ENCODE measurements at places on chromosomes 2 and 18.

DNA sequence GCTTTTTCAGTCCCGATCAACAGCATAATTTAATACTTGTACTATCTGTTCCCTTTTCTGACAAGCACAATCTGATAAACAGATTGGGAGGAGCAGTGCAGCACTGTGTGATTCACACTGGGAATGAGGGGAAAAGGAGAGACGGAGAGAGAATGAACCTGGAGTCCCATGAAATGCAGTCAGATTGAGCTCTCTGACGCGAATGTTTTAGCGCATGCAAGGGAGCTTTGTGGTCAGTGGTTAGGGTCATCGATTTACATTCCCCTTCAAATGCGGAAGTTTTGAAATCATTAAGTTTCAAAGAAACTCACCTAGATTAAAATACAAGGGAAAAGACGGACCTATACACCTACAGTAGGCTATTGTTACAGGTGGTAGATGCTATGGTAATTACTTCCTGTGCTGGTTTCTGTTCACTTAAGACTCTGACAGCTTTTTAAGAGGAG, 99.6 kb downstream of the KCTD1 start:
- DNase-seq, result no peak

DNA sequence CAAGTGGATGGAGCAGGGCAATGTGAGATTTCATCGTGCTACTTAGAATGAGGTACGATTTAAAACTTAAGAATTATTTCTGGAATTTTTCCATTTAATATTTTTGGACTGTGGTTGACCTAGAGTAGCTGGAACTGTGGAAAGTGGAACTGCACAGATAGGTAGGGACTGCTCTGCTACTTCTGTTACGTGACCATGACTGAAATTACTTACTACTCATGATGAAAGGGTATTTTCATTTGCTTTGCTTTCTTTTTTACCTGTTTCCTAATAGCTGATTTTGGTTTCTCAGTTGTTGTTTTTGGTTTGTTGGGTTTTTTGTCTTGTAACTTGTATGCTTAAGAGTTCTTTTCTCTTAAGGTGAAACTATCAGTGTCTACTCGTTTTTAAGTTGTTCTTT, 11.4 kb downstream of the UBE2E3 start:
- no peak for DNase-seq

- DNase-seq, result no peak
These were observed 262.3 kb downstream of the NRXN1 start for GRCh38 chr2:50769406-50770181.

- DNase-seq, result no peak
These were observed 50.8 kb downstream of the EDAR start for GRCh38 chr2:108938077-108938710.

DNA sequence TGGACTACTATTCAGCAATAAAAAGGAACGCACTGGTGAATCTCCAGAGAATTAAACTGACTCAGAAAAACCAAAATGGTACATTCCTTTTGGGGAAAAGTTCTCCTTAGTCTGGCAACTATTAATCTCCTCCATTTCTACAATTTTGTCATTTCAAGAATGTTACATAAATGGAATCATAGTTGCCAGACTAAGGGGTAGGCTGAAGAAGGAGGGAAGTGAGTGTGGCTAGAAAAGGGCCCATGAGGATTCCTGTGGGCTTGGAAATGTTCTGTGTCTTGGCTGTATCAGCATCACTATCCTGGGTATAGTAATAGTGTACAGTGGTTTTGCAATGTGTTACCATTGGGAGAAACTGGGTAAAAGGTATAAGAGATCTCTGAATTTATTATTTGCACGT, 72.4 kb downstream of the ZAP70 start:
- DNase-seq, result no peak

DNA sequence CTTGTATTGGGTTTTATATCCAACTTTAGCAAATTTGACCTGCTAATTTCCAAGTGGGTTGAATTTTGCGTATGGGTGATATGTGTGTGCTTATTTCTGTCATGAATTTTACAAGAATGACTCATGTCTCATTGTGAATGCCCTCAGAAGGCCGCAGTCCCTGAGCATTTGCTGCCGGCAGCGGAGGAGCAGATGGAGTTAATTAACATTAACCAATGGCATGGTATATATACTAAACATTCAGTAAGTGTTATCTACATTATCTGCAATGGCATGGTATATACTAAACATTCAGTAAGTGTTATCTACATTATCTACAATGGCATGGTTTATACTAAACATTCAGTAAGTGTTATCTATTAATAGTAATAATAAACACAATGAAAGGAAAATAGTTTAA, 90.1 kb downstream of the DOK6 start:
- no peak for DNase-seq

DNA sequence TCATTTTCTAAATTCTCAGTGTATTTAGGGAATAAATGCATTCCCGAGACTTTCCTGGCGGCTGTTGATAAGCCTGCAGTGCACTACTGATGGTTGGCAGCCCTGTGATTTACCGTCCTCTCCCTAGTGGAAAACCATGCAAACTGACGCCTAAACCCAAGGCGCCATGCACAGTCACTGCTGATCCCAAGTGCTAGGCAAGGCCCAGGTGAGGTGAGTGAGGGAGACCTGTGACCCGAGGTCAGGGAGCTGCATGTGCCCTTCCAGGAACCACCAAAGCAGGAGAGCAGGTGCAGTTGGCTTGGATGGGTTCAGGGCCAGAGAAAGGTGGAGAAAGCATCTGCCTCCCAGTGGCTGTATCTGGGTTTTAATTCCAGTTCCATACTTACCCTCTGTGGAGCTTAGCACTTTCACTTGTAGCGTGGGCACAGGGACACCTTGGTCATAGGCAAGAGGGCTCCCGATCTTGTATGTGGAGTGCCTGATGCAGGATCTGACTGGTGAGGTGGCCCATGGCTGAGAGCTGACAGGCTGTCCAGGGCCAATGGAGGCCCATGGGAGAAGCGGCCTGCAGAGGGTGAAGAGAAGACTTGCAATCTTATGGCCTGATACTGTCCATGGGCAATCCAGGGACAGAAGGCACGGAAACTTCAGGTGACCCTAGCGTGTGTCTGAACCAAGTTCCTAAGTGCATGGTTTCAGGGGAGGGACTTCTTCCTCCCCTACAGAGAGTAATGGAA, 131.3 kb downstream of the SH3RF3 start:
- DNase-seq, result no peak

DNA sequence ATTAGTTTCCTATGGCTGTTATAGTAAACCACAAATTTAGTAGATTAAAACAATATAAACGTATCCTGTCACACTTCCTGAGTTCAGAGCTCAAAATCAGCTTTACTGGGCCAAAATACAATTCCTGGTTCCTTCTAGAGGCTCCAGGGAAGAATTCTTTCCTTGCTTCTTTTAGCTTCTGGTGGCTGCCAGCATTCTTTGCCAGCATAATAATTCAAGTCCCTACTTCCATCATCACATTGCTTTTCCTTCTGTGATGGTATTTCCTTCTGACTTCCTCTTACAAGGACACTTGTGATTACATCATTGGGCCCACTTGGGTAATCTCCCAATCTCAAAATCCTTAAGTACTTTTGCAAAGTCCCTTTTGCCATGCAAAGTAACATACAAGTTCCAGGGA, 40.6 kb downstream of the MOB4 start:
- peak; percentile 61 for DNase-seq

DNA sequence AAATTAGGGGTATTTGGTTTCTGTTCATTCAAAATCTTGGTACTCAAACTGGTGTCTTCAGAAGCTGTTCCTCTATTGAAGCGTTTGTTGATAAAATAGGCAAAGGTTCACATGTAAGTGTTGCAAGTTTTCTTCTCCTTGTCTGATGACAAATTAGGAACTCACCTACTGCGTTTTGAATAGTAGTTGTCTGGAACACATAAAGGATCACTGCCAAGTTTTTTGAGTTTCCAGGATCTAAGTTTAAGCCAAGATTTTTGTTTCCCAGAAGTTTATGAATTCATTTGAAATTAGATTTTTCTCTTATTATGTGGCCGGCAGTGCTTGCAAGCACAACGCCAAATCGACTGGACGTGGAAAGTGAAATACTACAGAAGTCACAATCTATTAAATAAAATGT, 85.4 kb downstream of the ARHGEF33 start:
- DNase-seq, result no peak

DNA sequence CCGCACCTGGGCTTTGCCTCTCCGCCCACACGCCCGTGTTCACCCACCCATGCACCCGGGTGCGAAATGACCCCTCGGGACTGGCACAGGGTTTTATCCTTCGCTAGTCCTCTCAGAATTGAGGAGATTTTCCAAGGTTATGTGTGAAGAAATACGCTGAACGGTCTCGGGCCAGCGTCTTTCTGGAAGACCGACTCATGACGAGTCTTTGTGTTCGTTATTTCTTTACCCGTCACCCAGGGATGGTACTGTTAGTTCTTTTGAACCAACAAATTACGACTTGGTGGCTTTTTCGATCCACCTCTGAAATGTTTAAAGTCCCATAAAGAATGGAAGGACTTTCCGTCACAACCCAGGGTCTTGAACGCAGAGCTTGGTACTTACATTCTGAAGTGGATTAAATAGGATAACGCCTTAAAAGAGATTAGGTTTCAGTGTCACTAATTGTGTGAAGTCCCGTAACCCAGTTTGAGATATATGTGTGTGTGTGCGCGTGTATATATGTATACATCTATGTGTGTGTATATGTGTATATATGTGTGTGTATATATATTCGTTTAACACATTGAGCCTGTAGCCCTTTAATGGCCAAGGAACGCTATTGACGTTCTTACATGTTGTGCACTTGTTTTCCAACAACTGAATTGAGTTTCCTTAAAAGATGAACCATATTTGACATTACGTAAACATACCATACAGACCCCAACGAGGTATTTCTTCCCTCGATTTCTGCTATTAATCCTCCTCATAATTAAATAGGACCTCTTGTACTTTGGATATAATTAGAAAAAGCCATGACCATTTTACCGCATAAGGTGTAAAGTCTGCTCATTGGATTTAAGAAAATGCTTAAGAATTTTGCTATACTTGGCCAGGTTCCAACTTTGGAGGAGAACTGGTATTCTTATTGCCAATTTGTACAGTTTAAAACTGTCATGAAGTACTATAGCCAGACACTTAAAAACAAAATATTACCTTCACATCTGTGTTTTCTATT, 889 bp downstream of the ZC3H15 start:
- no peak for DNase-seq

DNA sequence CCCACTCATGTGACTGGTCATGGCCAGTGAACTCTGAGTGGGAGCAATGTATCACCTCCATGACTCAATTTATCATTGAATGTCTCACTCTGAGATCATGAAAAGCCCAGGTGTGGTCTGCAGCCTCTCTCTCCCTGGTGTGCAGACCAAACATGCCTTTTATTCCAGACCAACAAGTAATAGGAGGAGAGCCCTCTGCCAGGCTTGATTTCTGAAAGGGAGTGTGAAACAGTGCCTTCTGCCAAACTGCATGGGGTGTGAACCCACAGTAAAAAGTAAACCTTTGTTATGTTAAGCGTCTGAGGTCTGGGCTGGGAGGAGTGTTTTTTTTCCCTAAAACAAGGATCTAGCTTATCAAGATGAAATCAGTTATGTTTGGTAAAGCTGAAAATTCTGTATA, 601.2 kb downstream of the ADCYAP1 start:
- DNase-seq, result no peak

DNA sequence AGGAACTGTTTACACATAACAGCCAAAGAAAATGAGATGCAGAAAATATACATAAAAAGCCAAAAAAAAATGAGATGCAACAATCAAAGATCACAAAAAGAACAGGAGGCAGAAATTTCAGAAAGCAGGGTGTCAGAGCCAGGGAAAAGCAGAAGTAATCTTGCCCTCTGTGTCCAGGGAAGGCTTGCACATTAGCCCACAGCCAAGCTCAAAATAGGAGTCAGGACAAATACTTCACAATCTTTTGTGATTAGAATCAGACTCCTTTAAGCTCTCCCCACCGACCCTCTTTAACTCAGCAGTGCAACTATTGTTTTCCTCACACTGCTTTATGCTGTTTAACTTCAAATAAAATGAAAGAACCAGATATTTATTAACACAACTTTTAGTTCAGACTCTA, 34.6 kb downstream of the IAH1 start:
- no peak for DNase-seq

DNA sequence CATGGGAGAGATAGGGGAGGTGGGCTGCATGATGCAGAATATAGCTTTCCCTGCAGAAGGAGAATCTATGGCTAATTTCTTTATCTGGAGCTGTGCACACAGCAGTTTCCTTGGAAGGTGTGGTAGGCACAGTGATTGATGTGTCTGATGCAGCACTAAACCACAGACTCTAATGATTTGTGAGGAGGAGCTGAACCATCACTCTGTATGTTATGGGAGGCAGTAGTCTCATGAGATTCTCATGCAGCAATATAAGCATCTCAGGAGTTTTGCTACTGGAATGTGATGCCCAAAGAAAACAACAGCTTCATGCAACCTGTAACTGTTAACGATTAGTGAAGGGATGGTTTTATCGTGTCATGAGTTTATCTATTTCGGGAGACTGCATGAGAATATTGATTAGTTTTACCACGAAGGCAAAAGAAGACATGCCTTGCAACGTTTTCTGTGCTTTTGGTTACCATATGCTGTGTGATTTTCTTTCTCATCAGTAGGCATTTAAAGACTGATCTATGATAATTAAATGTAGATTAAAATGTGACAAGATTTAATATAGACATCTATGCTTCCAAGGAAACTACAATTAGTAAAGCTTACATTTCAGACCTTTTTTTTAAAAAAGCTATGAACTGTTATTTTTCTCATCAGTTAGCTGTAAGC, 286.8 kb downstream of the ARL6IP6 start:
- no peak for DNase-seq

DNA sequence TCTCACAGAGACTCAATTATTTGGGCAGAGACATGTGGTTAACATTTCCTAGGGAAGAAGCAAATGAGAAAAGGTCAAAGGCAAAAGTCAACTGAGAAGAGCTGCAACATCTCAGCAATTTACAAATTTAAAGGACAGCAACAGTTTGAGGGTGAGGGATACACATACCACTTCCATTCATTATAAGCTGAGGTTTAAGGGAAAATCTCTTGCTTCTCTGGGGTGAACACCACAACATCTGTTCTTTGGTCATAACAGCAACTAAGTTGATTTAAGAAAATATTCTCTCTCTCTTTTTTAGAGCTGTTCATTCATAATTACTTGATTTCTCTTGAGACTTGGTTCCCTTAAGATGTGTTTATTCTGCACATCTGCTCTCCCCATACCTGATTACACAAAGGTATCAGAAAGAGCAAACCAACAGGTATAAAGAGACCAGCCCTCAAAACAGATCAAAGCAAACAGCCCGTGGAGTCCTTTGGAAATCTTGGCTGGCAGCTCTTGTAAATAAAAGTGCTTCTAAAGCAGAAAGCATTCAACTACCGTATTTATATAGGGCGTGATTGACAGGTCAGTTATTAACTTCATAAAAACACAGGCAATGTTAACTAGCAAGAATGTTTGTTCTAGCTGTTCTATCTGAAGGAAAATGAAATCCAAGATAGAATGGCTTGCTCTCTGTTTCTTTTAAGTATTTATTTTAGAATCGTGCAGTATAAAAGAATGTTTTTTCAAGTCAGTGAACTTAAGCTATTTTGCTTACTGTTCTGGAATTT, 132.8 kb downstream of the THADA start:
- no peak for DNase-seq

GRCh38 chr2:120771781-120772208, 36.1 kb downstream of the GLI2 start:
- DNase-seq, result no peak
